ENCODE measurements at places on chromosomes 4 and X.
A peak's percentile ranks its signal among the peaks of the same experiment; 100 is the strongest.

- no peak for DNase-seq
Measured at GRCh38 chr4:153668647-153669046, 15.4 kb upstream of the TLR2 start.

DNA sequence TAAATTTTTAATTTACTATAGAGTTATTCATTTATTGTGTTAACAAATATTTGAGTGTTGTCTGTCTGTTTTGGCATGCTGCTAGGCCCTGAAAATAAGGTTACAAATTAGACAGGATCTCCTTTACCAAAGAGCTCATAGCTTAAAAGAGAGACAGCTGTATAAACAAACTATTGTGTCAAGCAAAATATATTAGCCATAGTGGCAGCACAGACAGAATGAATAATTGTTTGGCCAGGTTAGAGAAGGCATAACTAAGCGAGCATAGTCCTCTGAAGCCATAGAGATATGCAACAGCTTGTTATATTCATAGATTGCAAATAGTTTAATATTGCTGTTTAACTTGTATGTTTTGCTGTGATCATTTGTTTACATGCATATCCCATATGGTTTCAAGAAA, 66.7 kb upstream of the NDUFC1 start:
- no peak for DNase-seq

- no peak for DNase-seq
Measured at GRCh38 chr4:158203436-158203835, 6.8 kb upstream of the TMEM144 start.

- DNase-seq, result no peak
Measured at GRCh38 chr4:55183926-55184599, 58.7 kb upstream of the KDR start.

GRCh38 chrX:11793734-11794133, 35.7 kb downstream of the MSL3 start:
- DNase-seq, result no peak

GRCh38 chr4:123876143-123876542, 479.5 kb downstream of the SPRY1 start:
- DNase-seq, result no peak

DNA sequence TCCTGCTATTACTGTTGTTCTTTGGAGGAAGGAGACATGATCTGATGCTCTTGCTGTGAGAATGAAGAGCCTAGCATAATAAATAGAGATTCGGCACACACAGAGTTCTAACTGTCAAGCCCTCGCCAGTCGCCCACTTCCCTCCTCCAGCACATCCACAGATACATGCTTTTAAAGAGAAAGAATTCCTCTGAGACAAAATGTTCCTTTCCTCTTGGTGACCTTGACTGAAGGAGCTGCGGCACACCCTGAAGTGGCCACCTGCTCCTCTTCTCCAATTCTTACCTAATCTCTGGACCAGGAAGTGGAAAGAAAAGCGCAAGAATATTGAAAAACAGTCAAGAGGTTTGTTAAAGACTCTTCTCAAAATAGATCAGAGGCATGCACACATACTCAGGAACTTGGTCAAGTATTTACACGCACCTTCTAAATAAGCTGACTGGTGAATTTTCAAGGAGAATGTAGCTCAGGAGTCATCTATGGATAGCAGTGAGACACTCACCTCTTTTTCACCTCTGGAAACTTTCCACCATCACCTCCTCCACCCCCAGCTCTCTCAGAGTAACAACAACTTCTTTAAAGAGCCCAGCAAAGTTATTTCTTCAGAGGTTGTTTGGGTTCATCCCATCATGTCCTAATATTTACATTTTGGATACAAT, 95.4 kb downstream of the PARM1 start:
- no peak for DNase-seq

DNA sequence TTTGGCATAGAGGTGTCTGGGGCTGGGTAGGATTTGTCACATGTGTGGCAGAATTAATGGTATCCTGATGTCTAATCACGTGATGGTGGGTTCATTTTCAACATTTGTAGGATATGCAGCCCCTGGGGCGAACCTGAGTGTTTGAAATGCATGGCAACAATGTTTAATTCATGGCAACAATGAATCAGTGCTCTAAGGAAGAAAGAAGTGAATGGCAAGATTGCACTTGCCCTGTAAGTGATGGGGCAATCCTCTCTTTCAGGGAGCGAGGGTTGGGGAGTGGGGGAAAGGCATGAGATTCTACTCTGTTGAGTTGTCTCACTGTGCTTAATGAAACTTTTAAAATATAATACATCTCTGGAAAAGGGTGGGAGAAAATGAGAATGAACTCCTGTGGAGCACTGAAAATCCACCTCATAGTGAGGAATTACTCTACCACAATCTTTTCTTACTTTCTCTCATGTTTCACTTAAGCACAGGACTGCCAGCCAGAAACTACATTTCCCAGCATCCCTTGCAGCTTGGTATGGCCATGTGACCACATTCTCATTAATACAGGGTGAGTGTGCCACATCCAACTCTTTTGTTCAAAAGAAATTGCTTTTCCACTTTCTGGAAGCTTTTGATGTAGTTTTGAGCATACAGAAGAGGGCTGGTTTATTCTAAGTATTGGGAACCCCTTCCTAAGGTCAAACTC, 64.0 kb upstream of the PGM2 start:
- no peak for DNase-seq

DNA sequence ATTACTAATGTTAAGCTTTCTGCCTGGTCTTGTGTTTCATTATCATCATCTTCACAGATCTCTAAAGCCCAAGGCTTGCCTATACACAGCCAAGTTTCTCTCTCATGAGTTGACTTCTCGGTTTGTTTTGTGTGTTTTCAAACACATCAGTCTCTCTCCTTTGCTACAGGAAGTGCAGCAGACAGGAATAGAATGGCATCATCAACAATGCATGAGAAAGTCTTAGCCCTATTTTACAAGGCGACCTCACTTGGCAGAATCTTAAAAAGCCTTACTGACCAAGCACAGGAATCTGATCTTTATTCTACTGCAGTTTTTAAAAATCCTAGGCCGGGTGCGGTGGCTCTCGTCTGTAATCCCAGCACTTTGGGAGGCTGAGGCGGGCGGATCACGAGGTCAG, 36.8 kb downstream of the CC2D2A start:
- DNase-seq, result no peak

DNA sequence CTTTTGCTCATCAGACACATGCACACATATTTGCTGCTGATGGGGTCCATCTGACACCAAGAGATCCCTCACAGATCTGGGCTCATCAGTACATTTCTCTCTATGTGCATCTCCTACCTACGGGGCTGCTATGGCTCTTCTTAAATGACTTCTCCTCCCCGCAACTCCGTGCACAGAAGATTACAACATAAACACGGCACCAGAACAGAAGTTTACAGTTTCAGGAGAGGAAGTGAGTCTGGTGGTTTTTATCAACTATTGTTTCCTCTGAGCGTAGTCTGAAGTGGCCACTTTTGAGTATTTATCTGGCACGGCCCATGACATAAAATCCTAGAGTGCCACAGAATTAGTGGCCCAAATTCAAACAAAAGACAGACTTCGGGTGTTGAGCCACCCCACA, 263.8 kb downstream of the PRDM5 start:
- no peak for DNase-seq

DNA sequence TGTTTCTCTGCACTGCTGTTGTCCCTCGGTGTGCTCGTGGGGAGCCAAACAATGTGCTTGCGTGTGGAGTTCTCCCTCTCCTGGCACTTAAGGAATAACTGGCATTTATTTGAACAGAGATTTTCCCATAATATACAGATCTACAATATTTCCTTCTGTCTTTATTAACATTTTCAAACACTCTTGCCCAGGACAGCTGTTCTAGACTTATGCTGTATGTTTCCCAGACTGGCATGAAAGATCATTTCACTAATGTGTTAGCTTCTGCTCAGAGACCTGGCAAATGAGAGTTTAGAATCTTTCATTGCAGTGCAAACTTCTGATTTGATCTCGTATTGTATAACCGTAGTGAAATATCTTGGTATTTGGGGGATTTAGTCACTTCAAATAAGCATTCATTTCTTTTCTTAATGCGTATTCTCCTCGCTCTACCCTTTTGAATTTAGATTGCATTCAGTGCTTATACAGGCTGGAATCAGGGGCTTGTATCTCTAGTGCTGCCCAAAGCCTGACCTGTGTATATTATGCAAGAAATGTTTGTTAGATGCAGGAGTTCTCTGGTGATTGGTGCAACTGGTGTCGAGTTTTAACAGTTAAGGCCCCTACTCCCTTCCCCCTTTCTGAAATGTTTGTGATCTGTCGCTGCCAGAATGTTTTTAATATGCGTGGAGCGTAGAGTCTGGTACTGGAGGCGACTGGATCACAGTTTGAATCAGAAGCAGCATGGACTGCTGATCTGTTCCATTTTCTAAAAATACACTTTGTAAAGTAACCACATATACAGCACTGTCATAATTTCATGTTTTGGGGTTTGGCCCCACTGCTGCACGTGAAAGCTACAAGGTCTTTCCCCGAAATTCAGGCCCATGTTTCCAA, 326.3 kb downstream of the ARHGAP10 start:
- no peak for DNase-seq

- DNase-seq, result no peak
Measured at GRCh38 chr4:94349193-94349592, 6.6 kb upstream of the HPGDS start.

DNA sequence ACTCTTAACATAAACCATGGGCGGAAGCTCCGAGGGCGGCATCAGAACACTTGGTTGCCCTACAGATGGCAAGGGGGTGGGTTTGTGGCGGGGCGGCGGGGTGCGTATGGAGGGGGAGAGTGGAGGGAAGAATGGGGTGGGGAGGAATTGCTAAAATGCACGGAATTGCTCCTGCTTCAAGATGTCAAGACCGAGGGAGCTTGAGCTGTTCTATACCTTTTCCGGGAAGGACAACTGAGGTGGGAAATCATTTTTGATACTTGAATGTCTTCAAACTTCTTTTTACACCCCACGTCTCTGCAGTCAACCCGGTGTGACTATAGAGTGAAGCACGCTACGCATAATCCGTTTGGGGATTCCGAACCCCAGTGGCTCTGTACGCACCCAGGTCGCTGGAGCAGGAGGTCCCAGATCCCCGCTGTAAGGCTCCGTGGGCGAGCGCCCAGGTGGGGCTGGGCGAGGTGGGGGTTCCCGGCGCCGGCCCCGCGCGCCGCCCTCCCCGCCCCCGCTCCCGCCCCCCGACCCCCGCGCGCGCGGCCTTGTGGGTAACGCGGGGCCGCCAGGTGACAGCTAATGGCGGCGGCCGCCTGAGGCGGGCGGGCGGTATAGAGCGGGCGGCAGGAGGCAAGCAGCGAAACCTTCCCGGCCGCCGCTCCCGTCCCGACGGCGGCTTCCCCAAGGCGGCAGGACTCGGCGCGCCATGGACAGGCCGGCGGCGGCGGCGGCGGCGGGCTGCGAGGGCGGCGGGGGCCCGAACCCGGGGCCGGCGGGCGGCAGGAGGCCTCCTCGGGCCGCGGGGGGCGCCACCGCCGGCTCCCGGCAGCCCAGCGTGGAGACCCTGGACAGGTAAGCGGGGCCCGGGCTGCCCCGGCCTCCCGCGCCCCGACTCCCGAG, at the start of gene MTMR1:
Gene MTMR1, plus strand, starts transcription at position 566 of the 894 bp plus-strand sequence. Its CDS starts 135 bp downstream, at position 701.
- DNase-seq, result peak; percentile 43

Measured in left hindlimb (tissue), 1 donor.